ENCODE measurements at places on chromosomes 5 and 9.
A peak's percentile ranks its signal among the peaks of the same experiment; 100 is the strongest.

DNA sequence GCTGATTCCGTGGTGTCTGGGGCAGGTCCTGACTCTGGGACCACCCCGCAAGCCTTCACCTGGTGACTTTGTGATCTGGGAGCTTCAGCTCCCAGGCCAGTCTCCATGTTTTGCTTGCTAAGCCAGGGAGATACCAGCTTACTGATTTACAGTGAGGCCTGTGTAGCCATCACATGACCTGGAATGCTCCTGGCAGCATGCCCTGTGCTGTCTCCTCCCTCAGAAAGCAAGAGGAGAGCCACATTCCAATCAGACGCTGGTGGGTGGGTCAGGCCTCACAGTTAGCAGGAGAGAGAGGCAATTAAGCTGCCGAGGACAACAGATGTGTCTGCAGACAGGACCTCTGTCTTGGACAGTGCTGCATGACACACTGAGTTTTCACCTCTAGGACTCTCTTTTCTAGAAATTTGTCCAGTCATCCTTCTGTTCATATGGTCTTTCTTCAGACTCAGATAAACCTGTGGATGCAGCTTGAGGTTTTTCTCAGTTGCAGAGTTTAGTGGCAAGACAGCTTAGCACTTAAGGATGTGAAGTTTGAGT lies 24.4 kb upstream of the GRPEL2 start:
- no peak for DNase-seq

DNA sequence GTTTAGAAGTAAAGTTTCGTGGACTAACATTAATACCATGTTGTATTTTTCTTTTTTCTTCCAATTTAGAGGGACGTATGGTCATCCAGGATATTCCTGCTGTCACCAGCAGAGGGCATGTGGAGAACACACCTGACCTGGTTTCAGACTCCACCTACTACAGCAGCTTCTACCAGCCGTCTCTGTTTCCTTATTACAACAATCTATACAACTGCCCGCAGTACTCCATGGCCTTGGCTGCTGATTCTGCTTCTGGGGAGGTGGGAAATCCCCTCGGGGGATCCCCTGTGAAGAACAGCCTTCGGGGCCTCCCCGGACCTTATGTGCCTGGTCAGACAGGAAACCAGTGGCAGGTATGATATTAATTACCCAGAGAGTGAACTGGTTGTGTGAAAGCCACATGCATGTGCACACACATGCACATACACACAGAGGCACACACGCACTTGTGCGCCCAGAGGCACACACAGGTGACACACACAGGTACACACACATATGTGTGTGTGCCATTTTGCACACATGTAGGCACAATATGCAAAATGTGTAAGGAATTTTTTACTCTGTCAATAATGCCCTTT lies 52.4 kb downstream of the DMRT1 start:
- DNase-seq = peak; percentile 58

DNA sequence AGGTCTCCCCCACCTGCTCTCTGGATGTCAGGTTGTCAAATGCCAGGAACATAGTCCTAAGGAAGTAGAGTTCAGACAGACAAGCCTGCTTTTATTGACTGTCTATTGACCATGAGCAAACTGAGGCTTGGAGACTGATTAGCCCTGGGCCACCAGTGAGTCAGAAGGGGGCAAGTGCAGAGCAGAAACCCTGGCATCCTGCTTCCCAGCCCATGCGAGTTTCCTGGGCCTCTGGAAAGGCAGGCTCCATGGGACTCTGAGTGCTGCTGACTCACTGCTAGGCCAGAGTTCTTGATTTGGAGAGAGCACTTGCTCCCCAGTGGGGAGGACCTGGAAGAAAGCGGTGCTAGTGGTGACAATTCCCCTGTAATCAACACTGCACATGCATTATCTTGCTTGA lies 2.8 kb upstream of the HBEGF start:
- DNase-seq = no peak

GRCh38 chr5:58460002-58460731 lies at the start of gene PLK2:
TSS of gene PLK2 (minus strand) at chr5:58460086. CDS start at chr5:58459959, 127 bp downstream.
- DNase-seq = peak; percentile 91

DNA sequence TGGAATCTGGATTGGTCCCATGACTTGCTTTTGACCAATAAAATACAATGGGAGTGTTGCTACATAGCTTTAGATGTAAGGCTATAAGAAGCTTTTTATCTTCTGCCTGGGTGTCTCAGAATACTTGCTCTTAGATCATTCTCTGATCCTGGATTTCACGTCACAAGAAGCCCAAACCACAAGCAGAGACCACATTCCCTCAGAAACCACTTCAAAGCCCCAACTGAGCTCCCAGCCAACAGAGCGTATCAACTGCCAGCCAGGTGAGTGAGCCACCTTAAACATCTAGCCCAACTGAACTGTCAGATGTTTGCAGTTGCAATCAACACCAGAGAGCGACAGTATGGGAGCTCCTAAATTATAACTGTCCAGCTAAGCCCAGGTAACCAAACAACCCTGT lies 687.1 kb downstream of the TLE1 start:
- no peak for DNase-seq

DNA sequence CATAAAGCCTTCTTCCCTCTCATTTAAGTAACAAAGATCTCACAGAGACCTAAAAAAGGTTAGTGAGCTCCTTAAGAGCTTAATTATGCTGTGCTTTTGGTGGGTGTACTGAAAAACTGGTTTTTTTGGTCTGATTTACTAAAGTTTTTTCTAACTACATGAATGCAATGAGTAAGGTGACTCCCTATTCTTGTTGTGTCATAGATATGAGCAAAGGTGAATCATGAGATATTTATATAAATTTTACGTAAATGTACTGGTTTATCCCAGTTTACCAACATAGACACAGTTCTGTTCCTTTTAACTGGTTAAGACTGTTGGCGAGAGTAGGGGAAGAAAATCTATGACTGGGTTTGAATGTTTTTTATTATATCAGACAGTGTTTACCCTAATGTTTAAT lies 250.5 kb downstream of the NR2F1-AS1 start:
- no peak for DNase-seq

GRCh38 chr9:92882276-92882675 lies 4.4 kb upstream of the ZNF484 start:
- no peak for DNase-seq

Measured in CD4-positive, alpha-beta memory T cell (primary cell).